ENCODE measurements at places on chromosomes 5 and 9.

GRCh38 chr5:7347377-7347776 is 48.6 kb upstream of the ADCY2 start:
- DNase-seq = no peak

GRCh38 chr9:12684974-12685373 is 8.2 kb upstream of the TYRP1 start:
- DNase-seq = no peak

GRCh38 chr9:73234008-73234360 is 82.3 kb downstream of the ANXA1 start:
- no peak for DNase-seq

GRCh38 chr5:146878476-146879172 is at the start of gene PPP2R2B:
TSS of gene PPP2R2B (minus strand) at chr5:146878757.
- DNase-seq = no peak

GRCh38 chr5:151684690-151685361 is 1.9 kb downstream of the SPARC start:
- peak; percentile 96 for DNase-seq

DNA sequence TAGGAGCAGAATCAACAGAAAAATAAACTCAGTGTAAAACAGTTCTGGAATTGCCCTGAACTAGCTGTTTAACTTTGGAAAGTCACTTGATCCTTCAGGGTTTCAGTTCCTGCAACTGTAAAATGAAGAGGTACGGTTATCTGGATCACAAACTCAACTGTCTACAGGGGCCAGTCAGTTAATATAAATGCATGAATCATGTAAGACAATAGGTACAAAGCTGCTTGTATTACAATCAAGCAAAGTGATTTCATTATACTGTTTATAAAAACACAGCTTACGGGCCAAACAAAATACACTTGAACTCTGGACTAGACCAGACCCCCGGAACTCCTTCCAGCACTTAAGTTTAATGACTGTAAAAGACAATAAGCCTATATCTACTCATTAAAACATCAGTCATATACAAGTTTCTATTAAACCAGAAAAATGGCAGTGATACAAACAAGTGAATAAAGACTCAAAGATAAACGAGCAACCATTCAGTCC is 73.0 kb downstream of the MRPS27 start:
- no peak for DNase-seq

DNA sequence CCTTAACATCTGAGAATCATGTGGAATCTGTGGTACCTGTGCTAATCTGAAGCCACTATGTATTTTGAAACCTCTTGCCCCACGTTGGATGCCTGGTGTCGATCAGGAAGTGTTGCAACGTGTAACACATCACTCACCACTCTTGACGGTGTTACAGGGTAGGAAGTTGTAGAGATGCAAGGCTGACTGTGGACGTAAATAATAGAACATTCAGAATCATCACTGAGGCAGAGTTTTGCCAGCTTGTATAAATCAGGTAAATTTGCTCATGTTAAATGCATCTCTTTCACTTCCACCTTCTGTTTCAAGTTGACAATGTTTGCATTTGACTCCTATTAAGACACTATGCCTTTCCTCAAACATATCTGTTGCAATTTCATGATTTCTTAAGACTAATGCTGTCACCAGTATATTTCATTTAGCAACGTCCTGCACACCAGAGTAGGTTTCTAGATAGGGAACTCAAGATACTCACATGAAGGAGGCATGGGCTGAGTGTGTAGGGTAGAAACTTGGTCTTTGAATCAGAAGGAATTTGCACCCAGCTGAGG is 38.1 kb downstream of the BASP1 start:
- DNase-seq = no peak

- peak; percentile 17 for DNase-seq
Measured at GRCh38 chr5:130141659-130142320, 237.5 kb downstream of the CHSY3 start.

All from fibroblast of the conjunctiva (primary cell).